ENCODE measurements at places on chromosomes 5 and 9. TPM values are rescaled to one million over a fixed set of nuclear protein-coding genes. Genes with fewer than 3 reads are reported as not detected.

The IL3 gene
- total RNA-seq, result not detected

DNA sequence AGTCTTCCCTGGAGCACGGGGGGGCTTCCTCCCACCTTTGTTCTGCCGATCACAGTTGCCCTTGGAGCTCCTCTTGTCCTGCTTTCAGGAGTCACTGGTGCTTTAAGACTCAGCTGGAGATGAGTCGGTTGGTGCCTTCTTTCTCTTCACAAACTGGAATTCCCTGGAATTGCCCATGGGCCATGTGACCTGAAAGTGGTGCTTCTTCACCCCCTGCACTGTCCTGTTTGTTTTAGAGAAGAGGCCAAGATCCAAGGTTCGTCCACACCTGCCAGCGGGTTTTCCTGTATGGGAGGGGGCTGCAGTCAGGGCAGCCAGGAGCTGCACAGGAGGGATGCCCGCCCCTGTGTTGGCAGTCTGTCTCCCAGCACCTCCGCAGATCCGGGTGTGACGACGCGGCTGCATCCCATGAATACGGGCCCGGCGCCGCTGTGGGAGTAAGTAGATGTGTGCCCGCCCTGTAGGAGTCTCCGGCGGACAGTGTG, 9.5 kb upstream of the MRPS2 start:
- H3K27ac ChIP-seq, result no peak overlapping the region
- H3K36me3 ChIP-seq, result no peaks in the 10 kb centered on the region
- H3K27me3 ChIP-seq, result no peaks in the 10 kb centered on the region
- no peak overlapping the region for H3K4me3 ChIP-seq

DNA sequence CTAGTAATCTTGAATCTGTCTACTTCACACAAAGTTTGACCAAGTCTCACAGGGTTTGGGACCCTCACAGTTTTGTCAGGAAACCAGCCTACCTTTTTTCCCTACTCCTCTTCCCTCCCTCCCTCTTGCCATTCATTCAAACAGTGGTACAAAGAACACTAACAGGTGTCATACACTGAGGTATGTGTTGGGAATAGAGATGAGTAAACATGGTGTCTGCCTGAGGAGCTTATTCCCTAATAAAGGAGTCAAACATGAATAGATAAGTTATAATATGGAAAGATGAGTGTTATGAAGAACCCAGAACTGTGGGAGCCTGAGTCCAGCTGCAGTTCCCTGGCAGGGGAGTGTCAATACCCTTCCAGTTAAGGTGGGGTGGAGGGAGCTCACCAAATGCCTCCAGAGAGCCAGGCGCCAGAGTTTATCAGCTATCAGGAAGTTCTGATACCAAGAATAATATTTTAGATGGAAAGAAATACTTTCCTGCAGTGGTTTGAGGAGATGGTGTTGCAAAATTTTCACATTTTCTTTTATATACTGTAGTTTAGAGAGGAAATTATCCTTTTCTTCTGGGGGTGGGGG, 183.4 kb upstream of the NR3C1 start:
- H3K27ac ChIP-seq, result no peak overlapping the region
- H3K4me1 ChIP-seq, result no peaks in the 10 kb centered on the region
- H3K36me3 ChIP-seq, result no peaks in the 10 kb centered on the region
- H3K27me3 ChIP-seq, result no peaks in the 10 kb centered on the region

- no peak overlapping the region for H3K4me3 ChIP-seq
- H3K27me3 ChIP-seq, result no peaks in the 10 kb centered on the region
- H3K4me1 ChIP-seq, result peaks cover 6% of the 10 kb centered on the region
- peak overlapping the region; percentile 67 for H3K27ac ChIP-seq
- peak; percentile 37 for DNase-seq
Measured at GRCh38 chr5:77129391-77129990, 42.4 kb upstream of the ZBED3 start.

GRCh38 chr9:112655668-112656067, 62.2 kb downstream of the INIP start:
- no peak overlapping the region for H3K27ac ChIP-seq
- H3K4me1 ChIP-seq, result no peaks in the 10 kb centered on the region
- no peak overlapping the region for H3K4me3 ChIP-seq

GRCh38 chr5:76944638-76945037, 8.2 kb upstream of the CRHBP start:
- no peaks in the 10 kb centered on the region for H3K4me1 ChIP-seq
- no peak overlapping the region for H3K4me3 ChIP-seq
- H3K36me3 ChIP-seq, result no peaks in the 10 kb centered on the region
- no peaks in the 10 kb centered on the region for H3K27me3 ChIP-seq
- no peak overlapping the region for H3K27ac ChIP-seq
- DNase-seq, result no peak

The PCDHB4 gene
- 10.5 TPM for total RNA-seq

DNA sequence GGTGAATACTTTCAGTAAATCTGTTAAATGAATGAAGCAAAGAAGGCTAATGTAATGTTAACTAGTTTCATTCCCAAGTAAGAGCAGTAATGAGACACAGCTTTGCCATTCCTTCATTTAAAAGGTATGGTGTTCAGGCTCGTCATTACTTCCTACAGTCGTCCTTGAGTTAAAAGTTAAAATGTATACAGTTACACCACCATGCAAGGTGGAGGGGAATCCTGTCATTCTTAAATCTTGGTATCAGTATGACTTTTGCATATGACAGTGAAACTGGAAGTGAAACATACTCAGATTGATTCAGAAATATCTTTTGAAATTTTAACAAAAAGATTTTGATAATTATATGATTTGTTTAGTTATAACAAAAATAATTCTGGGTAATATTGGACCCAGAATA, 25.9 kb downstream of the MTRR start:
- DNase-seq, result no peak
- H3K27me3 ChIP-seq, result no peaks in the 10 kb centered on the region
- H3K27ac ChIP-seq, result no peak overlapping the region
- no peak overlapping the region for H3K4me3 ChIP-seq
- no peaks in the 10 kb centered on the region for H3K36me3 ChIP-seq
- H3K4me1 ChIP-seq, result no peaks in the 10 kb centered on the region

DNA sequence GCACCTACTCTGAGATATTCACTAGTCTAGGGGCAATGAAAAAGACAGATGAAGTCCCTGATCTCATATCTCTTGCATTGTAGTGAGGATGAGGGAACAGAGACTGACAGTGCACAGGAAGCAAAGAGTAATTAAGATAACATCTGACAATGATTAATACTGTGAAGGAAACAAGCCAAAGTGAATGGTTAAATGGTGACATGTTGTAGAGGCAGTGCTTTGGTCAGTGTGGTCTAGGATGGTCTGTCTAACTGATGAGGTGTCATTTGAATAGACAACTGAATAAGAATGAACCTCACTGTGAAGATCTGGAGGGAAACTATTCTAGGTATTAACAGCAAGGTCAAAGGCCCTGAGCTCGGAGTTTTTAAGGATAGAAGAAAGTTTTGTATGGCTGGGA, 333.3 kb upstream of the GRIA1 start:
- no peaks in the 10 kb centered on the region for H3K4me1 ChIP-seq
- no peaks in the 10 kb centered on the region for H3K36me3 ChIP-seq
- DNase-seq, result no peak
- H3K27ac ChIP-seq, result no peak overlapping the region

The PAPPA gene
- 0.51 TPM for total RNA-seq

GRCh38 chr9:121059998-121060636, 10.0 kb upstream of the C5 start:
- H3K4me3 ChIP-seq, result no peak overlapping the region
- DNase-seq, result no peak
- no peak overlapping the region for H3K27ac ChIP-seq
- no peaks in the 10 kb centered on the region for H3K4me1 ChIP-seq

The LAMC3 gene
- 3.1 TPM for total RNA-seq

DNA sequence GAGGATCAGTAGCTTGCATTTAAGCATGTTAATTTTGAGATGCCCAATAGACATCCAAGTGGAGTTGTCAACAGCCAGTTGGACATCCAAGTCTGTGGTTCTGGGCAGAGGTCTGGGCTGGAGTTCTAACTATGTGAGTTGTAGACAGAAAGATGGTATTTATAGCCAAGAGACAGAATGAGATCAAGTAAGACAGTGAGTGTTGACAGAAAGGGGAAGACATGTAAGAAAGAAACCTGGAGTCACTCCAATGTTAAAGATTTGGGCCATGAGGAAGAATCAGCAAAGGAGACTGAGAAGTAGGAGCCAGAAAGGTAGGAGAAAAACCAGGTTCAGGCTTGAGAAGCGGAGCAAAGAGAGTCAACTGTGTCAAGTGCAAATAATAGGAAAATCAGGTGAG, 95.5 kb upstream of the PUM3 start:
- H3K27ac ChIP-seq, result no peak overlapping the region
- no peaks in the 10 kb centered on the region for H3K36me3 ChIP-seq
- no peaks in the 10 kb centered on the region for H3K4me1 ChIP-seq
- no peaks in the 10 kb centered on the region for H3K27me3 ChIP-seq
- no peak overlapping the region for H3K4me3 ChIP-seq

DNA sequence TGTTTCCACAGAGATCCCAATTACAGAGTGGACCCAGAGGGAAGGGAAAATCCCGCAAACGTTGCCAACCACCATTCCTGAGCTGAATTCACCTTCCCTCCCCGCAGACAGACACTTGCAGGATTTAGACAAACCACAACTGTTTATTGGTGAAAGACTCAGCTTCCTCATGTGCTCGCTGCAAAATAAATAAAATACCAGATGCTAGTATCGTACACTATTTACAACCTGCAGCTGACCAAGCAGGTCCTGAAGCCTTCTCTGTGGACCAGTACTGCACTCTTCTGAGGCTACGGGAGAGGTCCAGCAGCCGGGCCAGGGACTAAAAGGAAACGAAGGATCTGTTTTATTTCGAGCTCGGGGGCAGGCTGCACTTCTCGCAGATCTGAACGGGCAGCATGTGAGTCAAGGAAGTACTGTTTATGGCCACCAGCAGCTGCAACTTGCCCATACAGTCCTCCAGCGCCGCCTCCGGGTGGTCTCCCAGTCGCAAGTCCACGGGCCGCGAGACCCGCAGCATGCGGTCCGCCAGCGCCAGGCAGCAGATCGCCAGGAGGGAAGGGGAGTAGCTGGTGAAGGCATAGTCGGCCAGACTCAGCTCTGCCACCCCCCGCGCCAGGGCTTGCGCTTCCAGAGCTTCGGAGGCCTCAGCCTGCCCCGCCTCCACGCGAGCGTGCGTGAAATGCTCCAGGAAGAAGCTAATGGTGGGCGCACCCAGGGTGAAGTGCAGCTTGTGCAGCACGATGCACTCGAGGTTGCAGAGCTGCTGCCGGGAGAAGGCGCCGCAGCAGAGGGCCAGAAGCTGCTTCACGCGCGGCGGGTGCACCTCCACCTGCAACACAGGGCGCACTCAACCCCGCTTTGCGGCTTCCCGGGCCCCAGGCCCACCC, 2.1 kb downstream of the CCNO start:
- peaks cover 46% of the 10 kb centered on the region for H3K4me1 ChIP-seq
- no peak overlapping the region for H3K4me3 ChIP-seq
- peaks cover 23% of the 10 kb centered on the region for H3K27me3 ChIP-seq
- no peak overlapping the region for H3K27ac ChIP-seq

DNA sequence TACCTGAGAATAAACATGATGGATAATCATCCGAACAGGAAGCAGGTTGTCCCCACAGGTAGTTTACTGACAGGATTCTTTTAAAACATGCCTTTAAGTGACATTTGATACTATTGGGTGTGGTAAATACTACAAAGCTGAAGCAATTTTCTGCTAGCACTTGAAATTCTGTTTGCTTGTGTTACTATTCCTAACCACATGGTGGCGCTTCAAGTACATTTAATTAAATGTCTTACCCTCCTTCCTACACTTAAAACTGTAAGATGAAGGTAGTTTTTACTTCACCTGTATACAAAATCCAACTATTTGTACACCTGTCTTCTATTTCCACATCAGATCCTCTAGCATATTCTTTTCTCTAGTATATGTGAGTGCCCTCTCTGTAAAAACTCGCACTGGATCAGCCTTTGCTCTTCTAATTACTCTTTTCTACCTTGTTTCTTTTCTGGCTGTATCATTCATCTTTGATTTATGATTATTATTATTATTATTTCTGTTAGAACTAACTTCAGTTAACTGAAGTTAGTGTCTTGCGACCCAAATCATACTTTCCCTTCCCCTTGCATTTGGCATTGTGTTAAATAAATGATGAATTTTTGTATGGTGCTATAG, 18.4 kb downstream of the SLC25A46 start:
- DNase-seq, result no peak
- H3K27me3 ChIP-seq, result no peaks in the 10 kb centered on the region
- no peaks in the 10 kb centered on the region for H3K36me3 ChIP-seq

The PCDHGA1 gene
- total RNA-seq, result 0.62 TPM

- no peak overlapping the region for H3K4me3 ChIP-seq
- H3K27ac ChIP-seq, result no peak overlapping the region
- DNase-seq, result no peak
- no peaks in the 10 kb centered on the region for H3K36me3 ChIP-seq
- H3K27me3 ChIP-seq, result no peaks in the 10 kb centered on the region
- H3K4me1 ChIP-seq, result no peaks in the 10 kb centered on the region
Measured at GRCh38 chr5:180865981-180866695, 5.1 kb upstream of the ZFP62 start.

DNA sequence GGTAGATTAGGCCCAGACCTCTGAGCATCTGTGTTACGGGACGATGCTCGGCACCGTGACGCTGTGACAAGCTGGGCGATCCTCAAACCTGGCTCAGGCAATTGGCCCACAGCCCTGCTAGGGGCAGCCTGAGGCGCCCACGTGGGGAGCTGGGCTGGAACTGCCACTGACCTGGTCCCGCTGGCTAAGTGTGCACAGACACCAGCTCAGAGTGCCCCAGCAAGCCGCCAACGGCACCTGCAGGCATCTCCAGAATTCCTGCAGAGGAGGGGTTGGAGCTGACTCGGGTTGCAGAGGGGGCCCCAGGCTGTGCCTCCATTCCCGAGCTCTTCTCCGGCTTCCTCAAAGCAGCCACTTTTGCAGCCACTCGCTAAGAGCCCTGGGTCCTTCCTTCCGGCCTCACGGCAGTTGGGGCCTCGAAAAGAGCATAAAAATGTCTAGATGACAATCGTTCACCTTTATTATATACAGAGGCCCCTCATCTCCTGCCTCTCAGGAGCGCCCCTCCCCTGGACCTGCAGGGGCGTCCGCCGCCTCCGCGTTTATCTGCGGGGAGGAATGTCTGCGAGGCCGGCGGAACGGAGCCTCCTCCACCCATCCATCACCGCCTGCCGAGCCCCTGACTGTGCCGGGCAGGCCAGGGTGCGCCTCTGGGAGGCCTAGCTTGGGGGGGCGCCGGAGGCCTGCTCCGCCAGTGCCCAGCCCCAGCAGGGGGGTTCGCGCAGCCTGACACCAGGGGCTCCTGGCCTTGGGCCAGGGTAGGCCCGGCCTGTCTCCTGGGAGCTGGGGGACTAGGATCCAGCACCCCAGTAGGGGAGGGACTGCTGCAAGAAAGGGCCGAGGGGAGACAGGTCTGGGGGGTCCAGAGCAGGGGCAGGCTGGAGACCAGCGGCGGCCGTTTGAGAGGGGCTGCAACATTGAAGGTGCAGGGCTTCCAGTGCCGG, 144.9 kb downstream of the BARX1 start:
- no peaks in the 10 kb centered on the region for H3K27me3 ChIP-seq
- no peak for DNase-seq
- H3K4me1 ChIP-seq, result no peaks in the 10 kb centered on the region
- no peak overlapping the region for H3K27ac ChIP-seq
- H3K36me3 ChIP-seq, result no peaks in the 10 kb centered on the region
- H3K4me3 ChIP-seq, result no peak overlapping the region

The FAXDC2 gene
- 28.2 TPM for total RNA-seq
